ENCODE measurements at places on chromosomes 13 and 19.

GRCh38 chr19:2329501-2329916, 1.0 kb downstream of the SPPL2B start:
- DNase-seq, result no peak

- DNase-seq, result peak; percentile 65
Measured at GRCh38 chr19:49475995-49476880, 2.2 kb downstream of the FLT3LG start.

DNA sequence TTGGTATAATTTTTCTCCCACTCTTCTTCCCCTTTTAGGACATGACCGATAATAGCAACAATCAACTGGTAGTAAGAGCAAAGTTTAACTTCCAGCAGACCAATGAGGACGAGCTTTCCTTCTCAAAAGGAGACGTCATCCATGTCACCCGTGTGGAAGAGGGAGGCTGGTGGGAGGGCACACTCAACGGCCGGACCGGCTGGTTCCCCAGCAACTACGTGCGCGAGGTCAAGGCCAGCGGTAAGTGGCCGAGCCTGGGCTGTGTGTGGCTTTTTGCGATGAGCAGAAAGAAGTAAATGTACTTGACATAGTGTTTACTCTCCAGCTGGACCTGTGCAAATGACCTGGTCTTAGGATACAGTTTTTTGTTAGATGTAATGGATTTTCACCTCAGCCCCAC, 102.5 kb downstream of the ARHGEF7 start:
- no peak for DNase-seq

DNA sequence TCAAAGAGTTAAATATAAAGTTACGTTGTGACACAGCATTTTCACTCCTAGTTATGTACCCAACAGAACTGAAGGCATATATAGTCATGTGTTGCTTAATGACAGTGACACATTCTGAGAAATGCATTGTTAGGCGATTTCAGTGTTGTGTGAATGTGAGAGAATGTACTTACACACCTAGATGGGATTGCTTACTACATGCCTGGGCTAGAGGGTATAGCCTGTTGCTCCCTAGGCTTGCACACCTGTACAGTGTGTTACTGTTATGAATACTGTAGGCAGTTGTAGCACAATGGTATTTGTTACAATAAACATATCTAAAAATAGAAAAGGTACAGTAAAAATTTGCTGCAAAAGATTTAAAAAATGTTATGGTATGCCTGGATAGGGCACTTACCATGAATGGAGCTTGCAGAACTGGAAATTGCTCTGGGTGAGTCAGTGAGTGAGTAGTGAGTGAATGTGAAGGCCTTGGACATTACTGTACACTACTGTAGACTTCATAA, 89.2 kb downstream of the DHRS12 start:
- no peak for DNase-seq

DNA sequence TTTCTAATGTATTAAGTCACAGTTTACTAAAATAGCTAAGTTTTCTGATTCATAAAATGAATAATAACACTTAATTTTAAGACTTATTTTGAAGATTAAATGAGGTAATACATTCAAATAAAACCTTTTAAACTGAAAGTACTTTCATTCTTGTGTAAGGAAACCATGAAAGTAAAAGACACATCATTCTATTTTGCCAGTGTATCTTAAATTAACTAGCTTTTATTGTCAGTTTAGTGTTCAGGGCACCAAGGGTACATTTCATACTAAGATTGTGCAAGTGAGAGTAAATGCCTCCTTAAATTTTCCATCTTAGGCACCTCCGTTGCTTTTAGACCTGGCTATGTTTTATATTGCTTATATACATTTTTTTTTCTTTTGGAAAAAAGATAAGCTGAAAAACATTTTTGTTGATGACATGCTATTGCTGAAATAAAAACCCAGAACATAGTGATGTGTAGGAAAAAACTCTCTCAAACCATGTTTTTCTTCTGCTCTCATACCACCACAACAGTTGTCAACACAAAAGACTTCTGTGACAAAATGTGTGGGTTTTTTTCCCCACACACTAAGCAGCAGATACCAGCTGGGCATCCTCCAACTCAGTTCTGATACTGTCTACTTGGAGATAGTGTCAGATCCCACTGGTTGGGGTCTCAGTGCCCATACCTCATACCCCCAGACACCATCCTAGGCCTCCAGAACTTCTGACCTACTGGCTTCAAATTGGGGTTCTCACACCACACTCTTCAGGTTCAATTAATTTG, 30.7 kb upstream of the LPAR6 start:
- DNase-seq, result no peak

GRCh38 chr19:50896591-50897190, 14.5 kb downstream of the KLK4 start:
- no peak for DNase-seq

DNA sequence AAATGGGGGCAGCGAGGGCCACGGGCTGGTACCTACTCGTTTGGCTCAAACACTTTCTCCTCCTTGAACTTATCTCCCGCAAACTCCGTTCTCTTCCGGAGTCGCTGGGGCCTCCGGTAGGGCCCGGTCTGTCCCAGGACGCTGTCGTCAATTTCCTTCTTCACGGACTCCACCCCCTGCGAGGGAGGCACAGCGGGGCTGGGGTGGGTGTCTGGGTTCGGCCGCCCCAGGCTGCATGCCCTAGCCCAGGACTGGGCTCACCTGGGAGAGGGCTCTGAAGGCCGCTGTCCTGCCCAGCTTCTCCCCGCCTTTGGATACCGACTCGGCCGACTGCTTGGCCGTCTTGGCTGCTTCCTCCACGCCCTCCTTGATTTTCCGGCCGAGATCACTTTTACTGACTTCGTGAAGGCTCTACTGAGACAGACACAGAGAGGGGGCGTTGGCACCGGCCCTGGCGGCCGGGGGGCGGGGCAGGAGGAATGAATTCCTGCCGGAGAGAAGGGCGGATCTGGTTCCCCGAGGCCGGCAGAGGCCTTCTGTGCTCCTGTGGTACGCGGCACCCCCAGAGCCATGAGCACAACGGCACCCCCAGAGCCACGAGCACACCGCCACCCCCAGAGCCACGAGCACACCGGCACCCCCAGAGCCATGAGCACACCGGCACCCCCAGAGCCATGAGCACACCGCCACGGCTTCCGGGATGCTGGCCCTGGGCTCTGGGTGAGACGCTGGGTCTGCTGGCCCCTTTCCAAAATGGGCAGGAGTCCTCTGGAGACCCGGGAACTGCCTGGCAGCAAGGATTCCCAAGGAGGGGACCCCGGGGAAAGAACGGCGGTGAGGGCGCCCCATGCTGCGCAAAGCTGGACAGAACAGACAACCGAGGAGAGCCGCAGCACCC, 8.1 kb upstream of the CTXN1 start:
- DNase-seq, result no peak

GRCh38 chr13:25859528-25859927, 192.3 kb downstream of the SHISA2 start:
- no peak for DNase-seq

DNA sequence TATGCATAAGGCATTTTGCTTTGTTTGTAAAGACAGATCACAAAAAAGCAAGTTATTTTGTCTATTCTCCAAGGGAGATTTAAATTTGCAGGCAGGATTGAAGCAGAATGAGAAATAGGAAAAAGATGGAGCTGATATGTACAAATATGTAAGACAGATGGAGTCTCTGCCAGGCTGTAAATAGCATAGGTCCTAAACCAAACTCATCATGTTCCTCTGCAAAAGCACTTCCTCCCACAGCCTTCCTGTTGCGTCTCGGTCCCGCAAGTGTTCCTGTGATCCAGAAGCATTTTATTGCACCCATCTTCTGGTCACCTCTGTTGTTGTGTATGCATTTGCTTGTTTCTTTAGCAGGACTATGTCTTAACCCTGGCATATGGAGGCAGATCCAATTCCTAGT, 95.7 kb upstream of the CLDN10 start:
- no peak for DNase-seq

DNA sequence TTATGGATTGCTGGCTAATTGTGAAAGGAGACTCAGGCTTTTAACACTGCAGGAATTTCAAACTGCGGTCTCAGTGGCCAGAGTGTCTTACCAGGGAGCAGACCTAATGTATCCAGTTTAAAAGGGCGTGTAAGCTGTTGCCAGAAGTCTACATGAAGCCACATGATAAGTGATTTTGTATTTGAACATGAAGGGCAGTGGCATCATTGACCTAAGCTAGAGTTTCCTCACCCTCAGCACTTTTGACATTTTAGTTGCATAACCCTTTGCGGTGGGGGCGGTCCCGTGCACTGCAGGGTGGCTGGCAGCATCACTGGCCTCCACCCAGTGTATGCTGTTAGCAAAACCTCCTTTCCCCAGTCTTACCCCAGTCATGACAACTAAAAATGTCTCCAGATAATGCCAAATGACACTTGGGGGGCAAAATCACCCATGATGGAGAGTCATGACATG, 23.7 kb upstream of the GPR18 start:
- DNase-seq, result no peak

DNA sequence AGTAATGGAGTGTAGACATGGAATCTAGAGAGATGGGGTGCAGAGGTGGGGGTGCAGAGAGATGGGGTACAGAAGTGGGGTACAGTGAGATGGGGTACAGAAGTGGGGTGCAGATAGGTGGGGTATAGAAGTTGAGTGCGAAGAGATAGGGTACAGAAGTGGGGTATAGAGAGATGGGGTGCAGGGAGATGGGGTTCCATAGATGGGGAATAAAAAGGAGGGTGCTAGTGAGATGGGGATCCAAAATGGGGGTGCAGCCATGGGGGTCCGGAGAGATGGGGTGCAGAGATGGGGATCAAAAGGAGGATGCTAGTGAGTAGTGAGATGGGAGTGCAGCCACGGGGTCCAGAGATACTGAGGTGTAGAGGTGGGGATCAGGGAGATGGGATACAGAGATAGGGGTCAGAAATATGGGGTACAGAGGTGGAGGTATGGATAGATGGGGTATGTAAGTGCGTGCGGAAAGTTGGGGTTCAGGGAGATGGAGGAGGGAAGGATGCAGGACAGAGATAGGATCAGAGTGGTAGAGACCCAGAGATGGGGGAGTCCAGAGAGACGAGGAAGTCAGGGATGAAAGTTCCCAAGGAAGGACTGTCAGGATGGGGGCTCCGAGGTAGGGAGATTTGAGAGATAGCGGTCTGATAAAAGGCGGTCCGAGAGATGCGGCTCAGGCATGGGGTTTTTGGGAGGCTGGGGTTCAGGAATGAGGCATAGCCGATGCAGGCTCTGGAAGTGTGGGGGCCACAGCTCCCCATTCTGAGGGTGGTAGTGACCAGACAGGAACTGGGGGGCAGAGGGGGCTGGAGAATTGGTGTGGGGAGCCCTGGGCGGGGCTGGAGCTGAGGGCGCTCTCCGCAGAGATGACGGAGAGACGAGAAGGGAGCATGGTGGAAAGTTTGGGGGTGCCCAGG, 3.4 kb downstream of the PALM3 start:
- DNase-seq, result no peak

- DNase-seq, result no peak
Measured at GRCh38 chr19:50036908-50037307, 11.1 kb downstream of the ZNF473 start.

GRCh38 chr13:99968521-99969452, 2.8 kb downstream of the ZIC5 start:
- DNase-seq, result no peak

DNA sequence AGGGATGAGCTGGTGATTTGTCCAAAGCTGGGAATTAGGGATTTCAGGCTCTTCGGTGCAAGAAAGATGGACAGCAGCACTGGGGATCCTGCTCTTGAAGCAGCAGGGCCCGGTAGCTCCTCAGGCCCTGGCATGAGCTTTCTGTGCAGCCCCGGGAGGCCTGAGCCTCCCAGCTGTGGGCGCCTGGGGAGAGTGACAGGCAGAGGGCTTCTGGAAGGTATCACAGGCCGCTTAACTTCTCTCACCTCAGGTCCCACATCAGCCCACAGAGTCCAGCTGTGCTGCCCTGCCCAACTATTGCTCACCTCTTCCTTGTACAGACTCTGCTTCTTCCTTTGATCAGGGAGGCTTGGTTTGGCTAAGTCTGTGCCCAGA, 14.6 kb upstream of the ZNF536 start:
- no peak for DNase-seq

DNA sequence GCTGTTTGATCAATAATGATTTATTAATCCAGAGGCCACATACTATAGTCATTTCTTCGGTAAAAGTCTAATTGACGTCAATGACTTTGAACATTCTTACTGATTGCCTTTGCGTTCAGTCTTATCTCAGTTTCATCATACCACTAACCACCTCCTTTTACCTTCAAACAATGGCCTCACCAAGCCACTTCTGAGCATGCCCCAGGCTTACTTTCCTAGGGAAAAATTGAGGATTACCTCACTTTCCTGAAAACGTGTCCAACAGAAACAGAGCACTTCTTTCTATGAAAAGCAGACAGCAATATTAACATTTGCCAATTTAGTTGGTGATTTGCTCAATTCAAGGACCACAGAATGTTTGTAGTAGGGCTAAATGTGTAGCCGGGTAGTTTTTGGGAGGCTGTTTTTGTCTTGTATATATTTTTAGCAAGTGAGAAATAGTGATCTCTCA, 157.6 kb downstream of the KLF5 start:
- no peak for DNase-seq

GRCh38 chr13:73722120-73722519, 412.1 kb downstream of the KLF12 start:
- DNase-seq, result no peak

DNA sequence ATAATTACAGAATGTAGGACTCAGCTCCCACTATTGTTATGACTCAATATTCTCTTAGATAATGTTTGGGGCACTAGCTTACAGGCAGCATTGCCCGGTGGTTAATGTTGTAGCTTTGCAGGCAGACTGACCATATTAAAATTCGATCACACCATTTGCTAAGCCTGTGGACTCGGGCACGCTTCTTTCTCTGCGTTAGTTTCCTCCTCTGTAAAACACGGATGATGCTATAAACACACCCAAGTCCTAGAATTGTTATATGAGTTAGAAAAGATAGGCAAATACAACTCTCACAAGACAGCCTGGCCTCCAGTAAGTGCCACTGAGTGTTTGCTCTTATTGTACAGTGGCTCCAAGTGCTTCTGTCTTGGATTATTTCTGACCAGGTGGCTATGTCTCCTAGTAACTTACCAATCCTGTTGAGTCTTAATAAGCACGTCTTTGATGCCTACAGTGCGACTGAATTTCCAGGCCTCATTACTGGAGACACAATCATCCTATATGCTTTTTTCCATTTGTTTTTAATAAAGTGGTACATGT, 50.0 kb upstream of the ALOX5AP start:
- DNase-seq, result no peak

DNA sequence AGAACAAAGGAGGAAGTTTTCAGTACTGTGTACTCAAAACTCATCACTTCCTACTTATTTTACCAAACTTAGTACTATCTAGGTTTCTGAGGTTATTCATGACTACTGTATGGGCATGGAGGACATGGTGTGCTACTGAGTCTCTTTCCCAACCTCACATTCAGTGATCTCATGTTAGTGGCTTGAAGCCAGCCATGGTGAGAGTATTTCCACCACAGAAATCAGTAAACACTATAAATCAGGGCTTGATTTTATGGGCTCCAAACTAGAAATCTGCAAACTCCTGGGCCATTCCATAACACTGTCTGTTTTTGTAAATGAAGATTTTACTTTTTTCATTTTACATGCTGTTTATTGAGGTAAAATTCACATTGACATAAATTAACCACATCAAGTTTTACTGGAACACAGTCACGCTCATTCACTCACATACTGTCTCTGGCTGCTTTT, 19.7 kb downstream of the MED26 start:
- DNase-seq, result no peak

- no peak for DNase-seq
Measured at GRCh38 chr19:19191768-19192077, 229 bp downstream of the BORCS8 start.
